ENCODE measurements at places on chromosomes 4 and X. TPM values are rescaled to one million over a fixed set of nuclear protein-coding genes. Genes with fewer than 3 reads are reported as not detected.
A peak's percentile ranks its signal among the peaks of the same experiment; 100 is the strongest.

The PDHA1 gene
- 309 TPM for polyA plus RNA-seq

The TMEM255A gene
- polyA plus RNA-seq: not detected

The RTL3 gene
- polyA plus RNA-seq: not detected

GRCh38 chr4:104424989-104425388 lies 69.7 kb downstream of the CXXC4 start:
- no peak for DNase-seq

- no peak for DNase-seq
Measured at GRCh38 chr4:41160856-41161255, 53.5 kb downstream of the APBB2 start.

The DMRTC1B gene
- polyA plus RNA-seq: not detected

- no peak for DNase-seq
Measured at GRCh38 chr4:2791518-2792395, 1.1 kb upstream of the SH3BP2 start.

The USP27X gene
- polyA plus RNA-seq: 3.9 TPM

- no peak for DNase-seq
Measured at GRCh38 chr4:65249111-65249510, 421.2 kb downstream of the EPHA5 start.

DNA sequence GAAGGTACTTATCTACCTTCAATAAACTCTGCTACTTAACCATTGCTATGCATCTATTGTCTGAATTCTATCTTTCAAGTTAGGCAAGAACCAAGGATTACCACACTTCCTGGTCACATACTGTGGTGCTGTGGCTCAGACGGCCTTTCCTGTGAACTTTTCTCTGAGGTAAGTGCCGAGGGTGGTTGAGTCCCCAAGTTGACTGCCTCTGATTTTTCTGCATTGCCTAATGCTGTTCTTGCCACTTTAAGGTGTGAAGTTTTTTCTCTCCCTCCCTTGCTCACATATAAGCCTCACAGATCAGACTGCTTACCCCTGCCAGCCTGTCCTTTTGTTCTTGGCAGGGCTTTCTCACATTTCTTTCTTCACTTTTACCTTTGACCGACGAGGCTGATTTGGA lies 348.0 kb upstream of the POU3F4 start:
- DNase-seq: no peak

DNA sequence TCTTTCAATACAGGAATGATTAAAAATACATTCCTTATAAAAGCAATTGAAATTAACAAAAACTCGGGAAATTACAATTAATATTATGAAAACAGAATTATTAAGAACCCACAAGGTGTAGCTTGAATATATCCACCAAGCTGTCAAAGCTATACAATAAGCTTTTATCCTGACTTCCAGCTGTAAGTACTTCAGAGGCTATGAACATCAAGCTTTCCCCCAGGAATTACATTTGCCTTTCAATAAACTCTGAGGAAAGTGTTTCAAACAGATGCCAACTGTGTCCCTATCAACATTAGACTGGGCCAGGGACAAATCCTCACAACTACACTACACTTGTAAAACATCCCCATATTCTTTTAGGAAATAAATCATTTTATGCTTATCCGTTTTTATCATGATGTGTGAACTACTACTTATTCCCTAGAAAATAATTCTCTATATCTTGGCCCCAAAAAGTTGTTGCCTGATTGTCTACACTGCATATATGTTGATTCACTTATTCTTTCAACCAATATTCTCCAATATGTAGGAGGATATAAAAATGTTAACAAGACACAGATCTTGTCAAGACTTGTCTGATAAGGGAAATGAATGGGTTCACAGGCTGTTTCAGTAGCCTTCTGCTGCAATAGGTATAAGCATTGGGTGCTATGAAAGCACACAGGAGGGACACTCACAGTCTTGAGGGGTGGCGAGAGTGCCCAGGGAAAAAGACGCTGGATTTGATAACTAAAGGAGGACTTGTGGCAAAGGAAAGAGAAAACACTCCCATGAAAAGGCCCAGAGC lies 494.1 kb downstream of the CENPC start:
- DNase-seq: no peak

DNA sequence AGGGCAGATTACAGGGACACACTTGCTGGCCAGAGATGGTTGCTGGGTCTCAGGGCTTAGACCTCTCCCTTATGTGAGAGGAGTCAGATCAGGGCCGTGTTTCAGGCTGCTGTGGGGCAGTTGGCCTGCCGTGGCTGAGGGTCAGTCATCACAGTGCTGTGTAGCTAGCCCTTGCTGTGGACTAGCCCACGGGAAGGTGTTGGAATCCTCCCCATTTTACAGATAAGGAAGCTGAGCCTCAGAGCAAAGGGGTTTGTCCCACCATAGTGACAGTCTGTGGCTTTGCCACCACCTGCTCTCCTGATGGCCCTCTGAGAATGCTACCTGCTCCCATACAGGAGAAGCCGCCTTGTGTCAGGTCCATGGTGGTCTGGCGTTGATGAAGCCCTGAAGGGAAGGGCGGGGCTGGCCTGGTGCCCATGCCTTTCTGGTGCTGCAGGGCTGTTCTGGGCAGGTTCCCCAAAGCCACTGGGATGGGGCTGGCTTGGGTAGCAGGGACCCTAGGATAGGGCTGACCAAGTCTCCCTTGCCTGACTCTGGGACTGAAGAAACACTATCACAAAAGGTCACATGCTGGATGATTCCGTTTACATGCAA lies 2.4 kb upstream of the FAM53A start:
- no peak for DNase-seq

GRCh38 chrX:123988423-123989111 lies 27.1 kb downstream of the STAG2 start:
- no peak for DNase-seq

DNA sequence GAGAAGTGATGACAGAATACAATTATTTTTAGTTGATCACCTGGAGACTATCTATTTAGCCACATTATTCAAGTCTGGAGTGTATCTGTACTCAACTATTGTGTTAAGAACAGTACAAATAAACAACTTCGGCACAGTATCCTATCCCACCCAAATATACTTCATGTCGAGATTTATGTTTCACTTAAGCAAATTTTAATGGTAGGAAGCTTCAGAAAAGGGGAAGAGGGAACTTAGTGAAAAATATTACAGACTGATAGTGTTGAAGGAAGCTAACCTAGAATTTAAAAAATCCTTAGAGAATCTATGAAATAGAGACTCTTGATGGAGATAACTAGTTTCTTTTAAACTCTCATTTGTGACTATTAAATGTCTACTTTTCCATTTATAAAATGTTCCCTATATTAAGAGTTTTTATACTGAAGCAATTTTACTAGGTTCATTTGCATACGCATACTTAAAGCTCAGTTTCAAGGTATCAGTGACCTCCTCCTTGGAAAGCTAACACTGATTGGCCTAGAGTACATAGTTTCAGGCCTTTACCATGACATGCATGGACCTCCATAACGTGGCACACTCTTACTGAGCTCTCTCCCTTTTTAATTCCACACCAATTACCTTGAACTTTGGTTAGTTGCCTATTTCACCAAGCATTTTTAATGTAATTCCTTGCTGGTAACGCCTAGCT lies 197.7 kb downstream of the CAMK2D start:
- no peak for DNase-seq

DNA sequence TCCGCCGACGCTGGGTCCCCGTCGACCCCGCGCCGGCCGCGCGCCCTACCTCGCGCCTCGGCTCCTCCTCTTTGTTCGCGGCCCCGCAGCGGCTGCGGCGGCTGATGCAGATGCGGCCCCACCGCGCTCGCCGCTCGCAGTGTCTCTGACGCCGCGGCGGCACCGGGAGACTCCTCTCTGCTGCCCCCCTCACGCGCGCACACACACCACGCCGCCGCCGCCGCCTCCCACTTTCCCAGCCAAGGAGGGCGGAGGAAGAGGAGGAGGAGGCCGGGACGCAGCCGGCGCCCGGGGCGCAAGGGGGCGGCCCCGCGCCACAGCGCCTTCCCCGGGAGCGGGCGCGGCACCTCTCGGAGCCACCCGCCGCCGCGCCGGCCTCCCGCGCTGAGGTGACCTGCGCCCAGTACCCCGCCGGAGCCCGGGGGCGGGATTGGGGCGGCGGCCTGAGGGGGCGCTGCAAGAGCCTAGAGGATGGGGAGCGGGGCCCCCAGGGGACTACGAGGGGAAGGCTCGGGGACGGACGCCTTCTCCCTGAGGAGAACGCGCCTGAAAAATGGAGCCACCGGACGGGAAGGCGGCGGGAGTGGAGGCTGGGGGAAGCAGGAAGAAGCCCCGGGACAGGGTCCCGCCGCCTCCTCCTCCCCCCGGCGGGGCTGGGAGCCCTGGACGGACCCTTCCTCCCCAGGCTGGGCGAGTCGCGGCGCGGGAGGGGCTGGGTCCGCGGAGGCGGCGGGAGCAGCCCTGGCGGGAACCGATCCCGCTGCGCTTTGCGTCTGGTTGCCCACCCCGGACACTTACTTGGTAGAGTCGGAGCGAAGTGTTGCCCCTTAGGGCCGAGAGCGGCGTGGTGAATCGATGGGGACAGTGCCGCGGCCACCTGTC lies at the start of gene SH3RF1:
SH3RF1 (minus strand) TSS at position 147 of the 882 bp plus-strand sequence. CDS start 1,744 bp downstream, outside the sequence.
- peak; percentile 52 for DNase-seq

The MAGEA1 gene
- not detected for polyA plus RNA-seq

The CAPN6 gene
- polyA plus RNA-seq: not detected
